DMS79 treated with DMSO at 0.1 percent for 48 hours (cell line): ENCODE measurements at places on chromosomes 7 and 10.

DNA sequence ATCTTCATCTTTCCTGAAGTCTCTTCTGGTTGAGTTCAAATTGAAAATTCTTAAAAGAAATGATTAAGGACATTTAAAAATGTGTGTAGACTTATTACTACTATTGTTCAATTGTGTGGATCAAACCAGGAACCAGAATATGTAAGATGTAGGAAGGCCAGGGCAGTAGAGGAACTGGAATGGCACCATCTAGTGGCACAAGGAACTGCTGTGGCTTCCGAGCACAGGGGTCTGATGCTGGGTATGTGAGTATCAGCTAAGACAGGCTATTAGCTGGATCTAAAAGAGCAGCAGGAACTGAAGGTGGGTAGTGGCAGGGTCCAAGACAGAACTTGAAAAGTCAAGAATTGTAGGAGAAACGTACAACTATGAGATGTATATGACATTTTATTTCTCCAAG, 247.3 kb downstream of the SEMA3A start:
- DNase-seq = no peak

- no peak for DNase-seq
These were observed 171.2 kb downstream of the SGMS1 start for GRCh38 chr10:50452603-50453002.

DNA sequence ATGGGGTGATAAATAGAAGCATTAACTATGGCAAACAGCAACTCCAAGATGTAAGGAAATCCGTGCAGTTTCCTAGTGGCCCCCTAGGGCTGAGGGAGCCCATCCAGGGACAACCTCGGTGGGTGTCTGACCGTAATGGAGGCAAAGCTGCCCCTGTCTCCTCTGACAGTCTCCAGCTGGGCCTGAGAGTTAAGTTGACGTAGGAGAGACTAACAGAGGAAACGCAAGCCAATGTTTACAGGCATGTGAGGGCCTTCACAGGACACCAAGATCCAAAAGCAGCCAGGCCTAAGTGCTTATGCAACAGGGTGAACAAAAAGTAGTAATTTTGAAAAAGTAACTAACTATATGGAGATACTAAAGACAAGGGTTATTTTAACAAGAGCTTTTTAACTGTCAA, 330.0 kb upstream of the C7orf33 start:
- no peak for DNase-seq

DNA sequence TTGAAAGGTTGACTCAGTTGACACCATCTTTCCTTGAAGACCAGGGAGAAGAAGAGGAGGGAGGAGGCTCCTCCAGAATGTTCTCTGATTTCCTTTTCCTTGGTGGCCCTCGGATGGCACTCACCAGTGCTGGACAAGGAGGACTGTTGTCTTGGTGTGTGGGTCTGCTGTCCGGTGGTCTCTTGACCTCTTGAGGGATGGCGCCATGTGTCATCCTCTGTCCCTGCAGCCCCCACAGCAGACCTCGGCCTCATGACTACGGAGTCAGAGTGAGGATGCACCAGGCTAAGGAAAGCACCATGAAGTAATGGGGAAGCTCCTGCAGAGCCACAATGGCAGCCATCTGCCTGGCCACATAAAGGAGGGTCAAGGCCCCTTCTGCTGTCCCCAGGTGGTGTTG, 475.0 kb downstream of the GLRX3 start:
- DNase-seq = no peak

GRCh38 chr7:107622894-107623293, 37.7 kb upstream of the SLC26A4 start:
- DNase-seq = no peak

DNA sequence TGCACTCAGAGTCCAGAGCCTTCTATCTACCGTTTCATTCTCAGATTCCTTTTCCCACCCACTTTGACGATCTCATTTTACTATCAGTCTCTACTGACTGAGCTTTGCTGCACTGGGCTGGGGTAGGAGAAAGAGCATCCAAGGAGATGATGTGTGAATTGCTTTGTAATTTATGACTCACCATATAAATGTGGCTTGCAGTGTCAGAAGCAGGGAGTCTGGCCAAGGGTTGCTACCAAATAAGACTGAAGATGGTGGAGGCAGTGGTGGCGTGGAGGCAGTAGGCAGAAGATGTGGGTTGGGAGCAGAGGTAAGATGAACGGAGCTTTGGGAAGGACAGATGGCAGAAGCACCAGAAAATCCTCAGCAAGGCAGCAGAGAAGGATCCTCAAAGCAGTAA, 73.3 kb upstream of the AGK start:
- no peak for DNase-seq

GRCh38 chr7:108860615-108861014, 290.9 kb downstream of the DNAJB9 start:
- DNase-seq = no peak

DNA sequence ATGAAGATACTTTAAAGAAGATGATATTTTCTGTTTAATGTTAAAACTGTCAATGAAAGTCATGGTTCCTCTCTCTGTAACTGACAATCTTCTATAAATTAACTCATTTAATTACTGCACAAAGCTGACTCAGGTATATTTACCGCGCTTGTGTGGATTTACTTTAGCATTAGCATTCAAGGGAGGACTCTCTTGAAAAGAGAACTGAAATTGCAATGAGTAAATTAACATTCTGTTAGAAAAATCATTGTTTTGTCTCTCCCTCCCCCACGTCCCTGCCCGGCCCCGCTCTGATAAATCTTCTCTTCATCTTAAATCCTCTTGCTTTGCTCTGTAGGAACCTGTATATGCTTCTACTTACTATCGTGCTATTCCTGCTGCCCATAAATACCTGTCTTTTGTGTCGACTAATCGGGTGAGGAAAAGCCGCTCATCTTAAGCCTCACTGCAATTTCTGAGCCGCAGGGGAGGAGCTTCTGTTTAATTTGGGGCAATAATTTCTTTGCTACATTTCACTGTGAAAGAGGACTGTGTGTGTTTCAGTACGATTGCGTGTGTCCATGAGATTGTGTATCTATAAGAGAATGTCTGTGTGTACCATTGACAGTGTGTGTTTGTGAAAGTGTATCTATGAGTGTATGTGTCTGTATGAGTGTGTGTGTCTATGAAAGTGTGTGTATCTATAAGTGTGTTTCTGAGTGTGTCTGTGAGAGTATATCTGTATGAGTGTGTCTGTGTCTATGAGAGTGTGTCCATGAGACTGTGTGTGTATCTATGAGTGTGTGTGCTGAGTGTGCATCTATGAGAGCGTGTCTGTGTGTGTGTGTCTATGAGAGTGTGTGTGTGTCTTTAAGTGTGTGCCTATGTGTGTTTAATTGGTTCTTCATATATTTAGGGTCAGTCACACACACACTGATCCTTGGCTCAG, 46.5 kb upstream of the LYZL2 start:
- DNase-seq = no peak

DNA sequence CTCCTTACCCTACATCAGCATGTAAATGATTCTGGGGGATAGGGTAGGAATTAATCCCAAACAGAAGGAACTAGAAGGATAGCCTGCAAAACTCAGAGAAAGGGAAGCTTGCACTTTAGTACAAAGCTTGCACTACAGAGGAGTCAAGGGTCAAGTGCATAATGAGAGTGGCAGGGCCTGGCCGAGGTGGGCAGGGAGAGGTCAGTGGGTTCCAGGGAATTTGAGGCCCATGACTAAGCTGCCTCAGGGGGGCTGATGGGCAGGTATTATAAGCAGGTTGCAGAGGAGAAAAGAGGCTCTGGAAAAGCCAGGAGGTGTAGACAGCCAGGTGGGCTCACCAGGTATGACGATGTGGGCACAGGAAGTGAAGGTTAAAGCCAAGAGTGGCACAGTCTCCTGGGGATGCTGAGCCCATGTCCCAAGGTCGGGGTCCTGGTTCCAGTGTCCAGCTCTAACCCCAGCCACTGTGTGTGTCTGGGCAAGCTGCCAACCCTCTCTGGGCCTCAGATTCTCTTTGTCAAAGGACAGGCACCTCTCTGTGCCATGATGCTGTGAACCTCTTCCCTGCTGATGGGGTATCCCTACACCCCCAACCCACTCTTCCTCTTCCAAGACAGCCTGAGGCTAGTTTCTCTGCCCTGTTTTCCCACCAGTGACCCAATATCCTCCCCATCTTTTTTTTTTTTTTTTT, 32.0 kb upstream of the ELN start:
- no peak for DNase-seq

DNA sequence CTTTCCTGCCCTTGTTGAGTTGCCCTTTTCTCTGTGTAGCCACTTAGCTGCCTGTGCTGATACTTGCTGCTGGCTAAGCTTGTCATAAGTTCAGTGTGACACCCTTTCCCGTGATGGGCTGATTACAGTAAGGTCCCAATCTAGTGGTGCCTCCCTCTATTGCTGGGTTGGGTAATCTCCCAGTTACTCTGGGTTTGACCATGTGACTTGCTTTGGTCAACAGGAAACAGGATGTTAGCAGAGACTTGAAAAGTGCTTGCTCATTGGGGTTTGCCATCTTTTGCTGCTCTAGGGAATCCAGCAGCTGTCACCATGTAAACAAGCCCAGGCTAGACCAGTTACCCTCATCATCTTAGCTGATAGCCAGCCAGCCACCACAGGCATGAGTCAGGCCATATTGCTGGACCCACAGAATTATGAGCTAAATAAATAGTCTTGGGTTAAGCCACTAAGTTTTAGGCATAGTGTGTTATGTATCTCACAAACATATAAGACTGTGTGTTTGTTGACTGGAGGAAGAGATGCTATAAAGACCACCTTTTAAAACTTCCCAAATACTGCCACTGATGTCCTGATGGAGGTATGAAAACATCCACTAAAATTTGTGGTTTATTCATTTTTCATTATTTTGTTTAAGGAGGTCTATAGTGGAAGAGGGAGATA, 4.0 kb upstream of the LEP start:
- DNase-seq = no peak

DNA sequence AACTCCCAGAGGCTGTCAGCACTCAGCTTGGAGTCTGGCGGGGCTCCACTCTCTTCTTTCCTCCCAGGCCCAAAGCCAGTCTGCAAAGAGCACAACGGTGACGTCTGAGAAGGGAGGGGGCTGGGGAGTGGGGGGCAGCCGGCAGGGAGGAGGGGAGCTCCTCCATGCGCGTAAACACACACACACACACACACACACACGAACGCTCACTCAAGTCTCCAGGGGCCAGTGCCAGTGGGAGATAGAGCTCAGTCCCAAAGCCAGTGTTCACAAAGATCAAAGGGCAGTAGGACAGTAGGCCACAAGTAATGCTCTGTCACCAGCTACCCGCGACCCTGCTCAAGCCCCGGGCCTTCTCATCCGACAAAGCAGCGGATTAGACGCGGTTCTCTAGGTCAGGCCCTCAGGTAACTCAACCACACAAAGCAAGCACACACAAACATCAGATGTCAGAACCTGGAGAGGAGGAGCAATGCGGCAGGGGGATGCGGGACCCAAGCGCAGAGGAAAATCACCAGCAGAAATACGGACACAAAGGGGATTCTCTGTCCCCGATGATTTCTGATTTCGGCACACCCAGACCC, 19.9 kb downstream of the TCAF1 start:
- peak; percentile 73 for DNase-seq

- DNase-seq = no peak
These were observed 350.1 kb upstream of the COBL start for GRCh38 chr7:51666751-51667150.

GRCh38 chr7:155344270-155344617, 46.6 kb downstream of the INSIG1 start:
- no peak for DNase-seq

GRCh38 chr7:115851291-115851690, 179.3 kb downstream of the TFEC start:
- DNase-seq = no peak

GRCh38 chr10:75911426-75911825, 480.0 kb downstream of the LRMDA start:
- no peak for DNase-seq

GRCh38 chr7:101133621-101134398, 6.9 kb downstream of the SERPINE1 start:
- no peak for DNase-seq

GRCh38 chr10:73803680-73804286, 7.6 kb downstream of the NDST2 start:
- DNase-seq = no peak

GRCh38 chr10:120948889-120949608, 97.9 kb downstream of the WDR11 start:
- no peak for DNase-seq

GRCh38 chr7:132141109-132141508, 435.2 kb downstream of the PLXNA4 start:
- no peak for DNase-seq

GRCh38 chr10:34091635-34092195, 723.4 kb downstream of the PARD3 start:
- no peak for DNase-seq

DNA sequence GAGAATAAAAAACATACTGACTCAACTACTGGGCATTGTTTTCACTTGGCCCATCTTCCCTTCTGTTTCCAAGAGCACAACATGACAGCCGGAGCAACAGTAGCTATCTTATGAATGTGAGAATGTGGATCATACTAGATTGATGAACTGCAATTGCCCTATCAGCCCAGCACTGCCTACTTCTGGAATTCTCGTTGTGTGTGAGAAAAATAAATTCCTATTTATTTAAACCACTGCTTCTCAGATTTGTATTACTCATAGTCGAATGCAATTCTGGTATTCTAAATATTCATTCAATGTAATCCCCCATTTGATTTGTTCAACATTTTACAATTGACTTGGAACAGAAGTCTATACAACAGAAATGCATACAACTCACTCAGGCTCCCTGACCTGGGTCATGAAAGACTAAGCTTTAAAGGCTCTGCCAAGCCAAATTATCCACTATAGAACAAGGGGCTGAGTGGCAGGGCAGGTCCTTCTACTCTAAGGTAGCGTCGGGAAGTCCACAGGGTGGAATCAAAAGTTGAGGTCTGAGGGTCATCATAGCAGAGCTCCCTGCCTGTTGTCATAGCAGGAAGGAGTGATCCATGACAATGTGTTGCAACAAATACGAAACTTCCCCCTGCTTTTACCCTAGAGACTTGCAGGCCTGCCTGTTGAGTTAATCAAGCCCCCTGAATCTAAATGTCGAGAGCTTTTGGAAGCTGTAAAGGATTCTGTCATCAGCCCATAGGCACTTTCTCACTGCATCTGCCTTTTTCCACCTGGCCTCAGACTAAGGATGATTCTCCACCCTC, 12.4 kb upstream of the JAZF1 start:
- DNase-seq = no peak

GRCh38 chr7:92854501-92855238, 18.3 kb upstream of the CDK6 start:
- no peak for DNase-seq

GRCh38 chr10:4344492-4344994, 481.5 kb upstream of the AKR1E2 start:
- DNase-seq = no peak

GRCh38 chr7:70035955-70036354, 437.7 kb downstream of the AUTS2 start:
- DNase-seq = no peak

GRCh38 chr7:91408388-91409154, 144.3 kb downstream of the FZD1 start:
- DNase-seq = no peak

GRCh38 chr10:71070741-71071140, 141.6 kb upstream of the UNC5B start:
- no peak for DNase-seq
